ENCODE measurements at places on chromosomes 11 and 22.

- DNase-seq, result no peak
These were observed 68.7 kb upstream of the SYN3 start for GRCh38 chr22:33126881-33127280.

GRCh38 chr11:59705294-59705693 is 8.4 kb downstream of the OR10V1 start:
- no peak for DNase-seq

DNA sequence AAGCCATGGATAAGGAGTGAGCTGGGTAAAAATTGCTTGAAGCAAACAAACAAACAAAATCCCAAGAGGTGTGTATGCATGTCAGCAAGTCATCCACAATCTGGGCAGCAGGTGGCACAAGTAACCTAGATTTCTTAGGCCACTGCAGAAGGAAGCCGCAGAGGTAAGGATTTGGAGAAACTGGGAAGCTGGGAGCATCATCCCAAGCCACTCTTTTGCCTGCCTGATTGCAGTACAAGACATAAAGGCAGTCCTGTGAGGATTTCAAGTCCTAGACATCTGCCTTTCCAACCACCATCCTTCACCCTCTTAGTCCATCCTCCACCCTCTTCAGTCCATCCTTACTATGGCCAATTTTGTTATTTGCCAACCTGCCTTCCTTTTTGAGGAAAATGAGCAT is 67.2 kb upstream of the BMAL1 start:
- peak; percentile 71 for DNase-seq

DNA sequence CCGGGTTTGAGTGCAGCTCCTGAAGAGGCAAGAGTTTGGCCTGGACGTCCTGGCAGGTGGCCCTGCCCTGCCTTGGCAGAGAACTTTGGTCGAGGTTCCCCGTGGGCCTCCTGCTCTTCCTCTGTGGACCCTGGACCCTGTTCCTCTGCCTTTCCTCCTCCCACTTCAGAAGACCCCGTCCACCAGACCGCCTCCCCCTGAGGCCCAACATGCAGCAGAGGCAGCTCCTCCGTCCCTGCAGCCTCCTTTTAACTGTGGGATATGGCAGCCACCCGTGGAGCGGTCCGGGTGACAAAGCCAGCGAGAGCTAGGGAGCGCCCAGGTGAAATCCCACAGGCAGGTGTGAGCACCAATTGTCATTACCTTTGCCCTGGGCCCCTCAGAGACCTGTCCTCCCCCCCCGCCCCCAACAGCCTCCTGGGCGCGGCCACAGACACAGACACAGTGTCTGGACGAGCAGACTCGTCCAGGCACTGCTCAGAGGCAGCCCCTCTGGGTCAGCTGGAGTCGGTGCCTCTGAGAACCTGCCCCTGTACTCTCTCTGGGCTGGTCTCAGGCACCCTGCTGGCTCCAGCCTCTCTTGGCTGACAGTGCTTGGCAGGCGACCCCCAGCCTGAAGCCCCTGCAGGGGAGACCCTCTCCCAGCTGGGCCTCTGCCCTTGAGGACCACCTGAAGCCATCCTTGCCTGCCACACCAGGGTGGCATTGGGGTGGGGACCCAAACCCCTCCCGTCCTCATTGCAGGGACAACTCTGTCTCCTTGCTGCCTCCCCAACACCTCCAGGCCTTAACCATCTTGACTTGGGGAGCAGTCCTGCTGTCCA is 4.1 kb upstream of the PTDSS2 start:
- DNase-seq, result no peak

DNA sequence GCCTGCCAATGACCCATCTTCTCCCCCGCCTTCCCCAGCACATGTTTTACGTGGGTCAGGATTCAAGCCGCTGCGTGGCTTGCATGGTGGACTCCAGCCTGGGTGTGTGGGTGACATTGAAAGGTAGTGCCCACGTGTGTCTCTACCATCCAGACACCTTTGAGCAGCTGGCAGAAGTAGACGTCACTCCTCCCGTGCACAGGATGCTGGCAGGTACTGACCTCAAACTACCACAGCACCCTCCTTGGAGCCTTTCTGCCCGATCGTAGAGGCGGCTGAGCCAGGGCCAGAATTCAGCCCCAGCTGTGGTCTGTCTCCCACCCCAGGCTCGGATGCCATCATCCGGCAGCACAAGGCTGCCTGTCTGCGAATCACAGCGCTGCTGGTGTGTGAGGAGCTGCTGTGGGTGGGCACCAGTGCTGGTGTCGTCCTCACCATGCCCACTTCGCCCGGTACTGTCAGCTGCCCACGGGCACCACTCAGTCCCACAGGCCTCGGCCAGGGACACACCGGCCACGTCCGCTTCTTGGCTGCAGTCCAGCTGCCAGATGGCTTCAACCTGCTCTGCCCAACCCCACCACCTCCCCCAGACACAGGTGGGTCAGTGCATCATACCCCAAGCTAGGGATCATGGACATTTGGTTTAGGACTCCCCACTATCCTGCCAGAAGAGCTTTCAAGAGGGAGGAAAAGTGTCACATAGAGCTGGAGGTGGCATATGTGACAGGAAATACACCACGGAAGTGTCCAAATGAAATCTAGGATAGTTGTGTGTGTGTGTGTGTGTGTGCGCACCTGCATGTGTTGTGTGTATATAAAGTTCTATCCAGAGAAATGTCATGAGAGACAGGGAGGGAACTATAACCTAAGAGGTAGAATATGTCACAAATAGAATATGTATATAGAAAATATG is 10.6 kb upstream of the RELT start:
- DNase-seq, result no peak

DNA sequence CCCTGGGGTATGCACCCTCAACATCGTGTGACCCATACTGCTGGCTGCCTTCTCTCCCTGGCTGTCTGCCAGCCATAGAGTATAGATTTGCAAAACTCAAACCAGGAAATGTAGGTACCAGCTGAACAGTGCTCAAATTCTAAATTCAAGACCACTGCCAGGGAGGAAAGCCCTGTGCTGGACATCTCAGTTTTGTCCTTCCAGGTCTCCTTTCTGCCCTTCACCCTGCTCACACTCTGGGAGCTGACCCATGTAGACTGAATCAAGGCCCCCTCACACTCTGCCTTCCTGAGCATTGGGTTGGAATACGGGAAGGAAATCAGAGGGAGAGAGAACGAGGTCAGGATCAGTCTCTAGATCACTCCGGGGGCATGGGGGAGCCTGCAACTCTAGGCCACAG is 12.4 kb upstream of the DRD2 start:
- DNase-seq, result no peak

GRCh38 chr11:83205608-83206185 is 12.2 kb downstream of the ANKRD42 start:
- no peak for DNase-seq

- peak; percentile 51 for DNase-seq
These were observed 16.2 kb upstream of the SESN3 start for GRCh38 chr11:95247127-95247684.

DNA sequence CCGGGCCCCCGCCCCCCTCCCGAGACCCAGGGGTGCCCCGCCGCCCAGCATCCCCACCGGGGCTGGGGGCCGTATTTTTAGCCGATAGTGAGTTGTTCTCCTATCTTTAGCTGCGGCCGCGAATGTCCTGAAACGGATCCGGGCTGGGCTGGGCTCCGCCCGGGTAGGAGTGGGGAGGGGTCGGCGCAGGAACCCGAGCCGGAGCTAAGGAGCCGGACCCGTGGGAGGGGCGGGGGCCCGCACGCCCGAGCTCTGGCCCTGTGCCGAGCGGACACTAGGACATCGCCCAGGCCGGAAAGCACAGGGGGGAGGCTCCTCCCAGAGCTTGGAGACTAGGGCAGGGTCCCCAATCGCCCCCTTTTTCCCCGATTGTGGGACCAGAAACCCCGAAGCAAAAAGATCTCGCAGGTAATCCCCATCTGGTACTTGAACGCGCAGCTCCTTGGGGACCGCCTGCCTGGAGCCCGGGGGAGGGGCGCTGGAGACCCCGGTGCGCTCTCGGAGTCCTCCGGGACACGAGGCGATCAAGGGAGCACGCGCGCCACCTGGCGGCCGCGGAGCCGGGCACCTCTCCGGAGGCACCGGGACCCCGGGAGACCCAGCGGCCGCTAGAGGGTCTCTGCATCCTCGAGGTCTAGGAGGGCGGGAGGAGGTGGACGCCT is 669 bp downstream of the CDC42EP2 start:
- peak; percentile 61 for DNase-seq

DNA sequence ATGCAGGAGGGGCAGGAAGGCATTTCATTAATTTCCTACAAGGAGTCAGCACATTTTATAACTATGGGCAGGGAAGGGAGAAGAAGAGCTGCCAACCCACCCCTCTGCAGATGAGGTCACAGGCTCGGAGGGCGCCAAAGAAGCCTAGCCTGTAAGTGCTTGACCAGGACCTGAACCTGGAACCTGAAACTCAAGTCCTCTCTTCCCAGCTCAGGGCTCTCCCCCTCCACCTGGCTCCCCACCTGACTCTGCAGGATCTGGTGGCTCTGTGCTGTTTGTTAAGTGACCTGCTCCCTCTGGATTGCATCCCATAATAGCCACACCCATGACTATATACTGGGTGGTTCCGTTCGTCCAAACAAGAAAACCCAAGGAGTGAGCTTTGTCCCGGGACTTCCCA is 27.3 kb downstream of the SCGB1A1 start:
- no peak for DNase-seq

DNA sequence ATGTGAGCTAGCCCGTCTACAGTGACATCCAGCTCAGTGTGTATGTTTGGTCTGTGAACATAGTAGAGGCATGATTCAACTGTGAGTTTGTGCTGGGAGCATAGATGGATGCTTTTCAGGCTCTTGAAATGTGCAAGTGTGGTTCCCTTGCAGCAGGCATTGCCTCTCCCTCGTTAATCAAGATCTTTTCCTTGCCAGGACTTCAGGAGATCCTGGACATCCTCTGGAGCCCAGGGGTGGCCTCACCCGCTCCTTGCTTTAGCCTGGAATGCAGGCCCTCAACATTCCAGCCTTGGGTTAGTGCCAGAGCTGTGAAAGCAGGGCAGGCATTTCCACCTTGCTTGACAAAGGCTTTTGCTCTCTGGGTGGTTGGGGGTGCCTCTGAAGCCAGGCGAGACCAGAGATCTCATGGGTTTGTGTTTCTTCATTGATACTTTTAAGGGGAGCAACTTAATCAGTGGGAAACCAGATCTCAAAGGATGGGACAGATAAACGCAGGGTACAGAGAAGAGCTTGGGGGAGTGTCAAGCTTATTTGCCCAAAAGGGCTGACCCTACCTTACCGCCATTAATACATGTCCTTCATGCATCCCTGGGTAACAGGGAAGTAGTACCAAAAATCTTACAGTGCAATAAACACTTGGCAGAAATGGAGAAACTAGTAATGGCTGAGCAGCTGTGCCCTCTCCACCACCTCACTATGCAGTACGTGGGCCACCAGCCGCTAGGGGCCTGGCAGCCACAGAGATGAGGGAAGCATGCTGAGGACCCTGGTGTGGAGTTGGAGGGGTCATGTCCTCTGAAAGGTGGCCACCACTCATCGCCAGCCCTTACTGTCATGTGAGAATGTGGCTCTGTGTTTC is 72.1 kb downstream of the PTPRJ start:
- no peak for DNase-seq

GRCh38 chr11:110301032-110301431 is 4.6 kb upstream of the RDX start:
- no peak for DNase-seq

DNA sequence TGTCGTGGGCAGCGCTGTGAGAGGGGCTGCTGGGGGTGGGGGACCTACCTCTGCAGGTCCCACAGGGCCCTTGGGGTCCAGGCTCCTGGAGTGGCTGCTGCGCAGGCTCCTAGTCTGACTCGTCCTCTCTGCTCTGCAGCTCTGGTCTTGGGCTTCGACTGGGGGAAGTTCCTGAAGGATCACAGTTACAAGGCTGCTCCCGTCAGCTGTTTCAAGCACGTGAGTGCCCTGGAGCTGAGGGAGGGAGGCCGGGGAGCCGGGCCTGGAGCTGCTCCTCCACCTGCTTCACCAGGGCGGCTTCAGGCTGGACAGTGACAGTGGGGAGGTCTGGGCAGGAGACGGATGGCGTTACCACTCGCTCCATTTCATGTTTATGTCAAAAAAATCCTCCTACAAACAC is 11.9 kb downstream of the L3MBTL2 start:
- DNase-seq, result no peak

DNA sequence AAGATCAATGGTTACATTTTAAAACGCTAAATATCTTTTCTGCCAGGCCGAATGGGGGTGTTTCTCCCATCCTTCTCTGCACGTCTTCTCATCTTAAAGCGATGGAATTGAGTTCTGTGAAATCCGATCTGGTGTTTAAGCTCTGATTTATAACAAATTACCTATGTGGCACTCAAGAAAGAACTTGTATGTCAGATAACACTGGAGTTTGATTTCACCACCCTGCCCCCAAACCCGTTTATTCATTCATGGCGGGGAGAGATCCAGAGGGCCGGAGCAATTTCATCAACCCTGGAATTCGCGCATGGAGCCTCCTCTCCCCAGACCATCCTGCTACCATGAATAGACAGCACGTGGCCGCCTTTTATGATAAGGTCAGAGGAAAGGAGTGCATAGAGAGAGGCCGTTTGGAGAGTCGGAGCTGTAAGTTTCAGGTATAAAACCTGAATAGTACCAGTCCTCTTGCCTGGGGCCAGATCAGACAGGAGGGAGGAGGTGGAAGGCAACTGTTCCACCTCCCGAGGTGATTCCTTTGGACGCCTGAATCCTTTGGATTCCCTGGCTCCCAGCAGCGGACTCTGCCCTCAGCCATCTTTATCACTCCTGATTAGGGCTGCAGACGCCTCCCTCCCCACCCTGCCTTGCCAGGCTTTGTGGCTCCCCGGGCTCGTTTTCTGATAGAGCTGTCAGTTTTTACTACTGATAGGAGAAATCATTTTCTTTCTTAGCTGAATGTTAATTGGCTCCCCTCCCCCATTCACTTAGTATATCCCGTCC is 27.3 kb upstream of the NFAM1 start:
- DNase-seq, result no peak

DNA sequence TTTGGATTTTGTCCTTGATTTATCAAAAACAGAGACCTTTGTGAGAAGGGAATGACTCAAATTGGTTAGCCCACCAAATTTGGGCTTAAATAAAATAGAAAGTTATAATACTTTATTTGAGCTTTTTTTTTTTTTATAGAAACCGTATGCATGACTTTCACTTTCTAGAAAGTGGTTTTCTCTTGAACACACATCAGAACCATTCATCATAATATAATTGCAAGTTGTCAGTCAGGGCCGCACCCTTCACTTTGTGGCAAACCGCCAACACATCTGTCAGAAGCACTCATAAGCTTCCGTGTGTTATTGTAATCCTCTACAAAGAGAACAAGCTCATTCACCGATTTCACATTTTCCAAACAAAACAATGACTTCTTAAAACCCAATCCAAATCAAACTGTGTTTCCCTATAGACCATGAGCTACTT is 76.1 kb downstream of the SOX6 start:
- peak; percentile 45 for DNase-seq

DNA sequence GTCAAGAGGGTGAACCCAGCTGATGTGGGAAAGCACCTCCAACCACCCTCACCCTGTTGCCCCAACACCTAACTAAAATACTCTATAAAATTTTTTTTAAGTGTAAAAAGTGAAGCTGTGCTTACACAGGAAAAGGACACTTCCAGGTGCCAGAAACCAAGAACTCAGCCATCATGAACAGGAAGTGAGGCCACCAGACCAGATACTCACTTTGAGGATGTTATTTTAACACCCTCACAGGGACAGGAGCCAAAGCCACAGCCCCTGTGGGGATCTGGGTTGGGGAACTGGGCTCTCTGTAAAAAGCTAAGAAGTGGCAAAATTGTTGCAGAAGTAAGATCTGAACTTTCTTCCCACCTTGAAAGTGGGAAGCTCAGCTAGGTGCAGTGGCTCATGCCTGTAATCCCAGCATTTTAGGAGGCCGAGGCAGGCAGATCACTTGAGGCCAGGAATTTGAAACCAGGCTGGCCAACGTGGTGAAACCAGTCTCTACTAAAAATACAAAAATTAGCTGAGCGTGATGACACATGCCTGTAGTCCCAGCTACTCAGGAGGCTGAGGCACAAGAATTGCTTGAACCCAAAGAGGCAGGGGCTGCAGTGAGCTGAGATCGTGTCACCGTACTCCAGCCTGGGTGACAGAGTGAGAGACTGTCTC is 3.8 kb downstream of the RSPH14 start:
- DNase-seq, result no peak

All from NCI-H2081 (cell line).